ENCODE measurements at places on chromosomes 1 and 21.

- DNase-seq = no peak
Observed at GRCh38 chr1:168723000-168723399, 6.0 kb downstream of the DPT start.

DNA sequence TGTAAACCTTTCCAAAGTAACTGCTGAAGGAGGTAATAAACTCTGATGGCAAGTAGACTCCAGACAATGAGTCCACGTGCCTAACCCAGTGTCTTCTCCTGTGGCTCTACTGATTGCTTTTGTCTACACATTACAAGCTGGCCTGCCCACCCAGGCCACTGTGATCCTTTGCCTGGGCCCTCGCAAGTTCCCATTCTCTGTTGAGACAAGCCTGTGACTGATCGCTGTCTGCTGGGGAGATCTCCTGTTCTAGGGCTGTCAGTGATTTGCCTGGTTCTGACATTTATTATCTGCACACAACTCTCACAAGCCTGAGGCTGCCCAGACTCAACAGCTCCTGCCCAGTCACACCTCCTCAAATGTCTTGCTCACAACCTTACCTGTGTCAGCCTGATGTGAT is 81.4 kb downstream of the CYYR1 start:
- no peak for DNase-seq

DNA sequence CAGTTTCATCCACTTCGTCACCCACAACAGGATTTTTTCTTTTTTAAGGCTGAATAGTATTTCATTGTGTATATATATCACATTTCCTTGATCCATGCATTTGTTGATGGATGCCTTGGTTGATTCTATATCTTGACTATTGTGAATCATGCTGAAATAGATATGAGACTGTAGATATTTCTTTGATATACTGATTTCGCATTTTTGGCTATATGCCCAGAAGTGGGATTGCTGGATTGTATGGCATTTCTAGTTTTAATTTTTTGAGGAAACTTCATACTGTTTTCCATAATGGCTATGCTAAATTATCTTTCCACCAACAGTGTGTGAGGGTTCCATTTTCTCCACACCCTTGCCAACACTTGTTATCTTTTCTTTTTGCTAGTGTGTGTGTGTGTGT is 5.0 kb downstream of the GUCA2B start:
- DNase-seq = no peak

GRCh38 chr1:36516372-36517010 is 33.8 kb upstream of the CSF3R start:
- DNase-seq = peak; percentile 10

GRCh38 chr21:39315603-39316445 is 2.4 kb upstream of the BRWD1 start:
- no peak for DNase-seq

DNA sequence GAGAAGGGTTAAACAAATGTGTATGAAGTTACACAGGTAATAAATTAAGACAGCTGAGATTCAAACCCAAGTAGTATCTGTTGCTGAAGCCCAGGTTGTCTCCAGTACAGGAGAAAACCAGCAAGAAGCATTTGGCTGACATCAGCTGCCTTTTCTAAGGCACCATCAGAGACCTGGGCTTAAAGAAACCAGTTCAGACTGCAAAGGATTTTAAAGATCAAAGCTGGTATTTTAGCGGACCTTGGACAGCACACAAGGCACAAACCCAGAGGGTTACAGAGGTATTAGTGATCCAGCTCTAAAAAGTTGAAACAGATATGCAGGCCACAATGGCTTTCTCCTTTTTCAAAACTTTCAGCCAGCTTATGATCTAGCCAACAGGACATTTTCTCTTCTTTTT is 23.4 kb downstream of the BEND5 start:
- DNase-seq = no peak

DNA sequence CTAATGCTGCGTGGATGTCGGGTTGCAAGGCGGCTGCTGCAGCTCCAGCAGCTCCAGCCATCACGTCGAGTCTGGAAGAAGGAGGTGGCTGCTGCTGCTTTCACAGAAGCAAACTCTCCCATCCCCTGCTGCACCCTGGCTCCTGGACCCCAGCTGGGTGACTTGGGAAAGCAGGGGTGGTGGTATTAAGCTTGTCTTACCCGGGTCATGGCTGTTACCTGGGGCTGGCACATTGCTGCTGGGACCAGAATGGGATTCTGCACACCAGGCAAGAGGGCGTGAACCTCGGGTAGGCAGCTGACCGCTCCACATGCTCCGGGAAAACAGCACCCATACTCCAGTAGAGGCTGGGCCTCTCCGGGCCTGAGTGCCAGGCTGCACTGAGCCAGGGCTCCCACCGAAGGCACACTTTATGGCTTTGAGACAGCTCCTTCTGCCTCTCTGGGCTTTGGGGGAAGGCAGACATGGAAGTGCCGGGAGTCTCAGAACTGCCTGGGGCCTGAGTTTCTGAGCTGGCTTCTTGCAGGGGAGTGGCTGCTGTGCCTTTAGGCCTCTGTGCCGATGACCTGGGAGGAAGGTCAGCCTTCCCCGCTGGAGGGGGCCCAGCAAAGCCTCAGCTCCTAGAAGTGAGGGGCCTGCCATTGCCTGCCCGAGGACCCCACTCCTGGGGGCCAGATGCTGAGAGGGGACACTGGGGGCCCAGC is 1.2 kb downstream of the SMIM1 start:
- DNase-seq = no peak

DNA sequence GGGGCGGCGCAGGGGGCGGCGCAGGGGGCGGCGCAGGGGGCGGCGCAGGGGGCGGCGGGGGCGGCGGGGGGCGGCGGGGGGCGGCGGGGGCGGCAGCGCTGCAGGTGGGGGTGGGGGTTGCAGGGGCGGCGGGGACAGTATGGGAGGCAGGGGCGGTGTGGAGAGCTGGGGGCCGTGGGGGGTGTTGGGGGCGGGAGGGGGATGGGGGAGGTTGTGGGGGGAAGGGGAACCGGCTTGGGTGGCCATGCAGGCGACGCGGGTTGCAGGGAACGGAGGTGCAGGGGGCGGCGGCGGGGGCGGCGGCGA is 13.0 kb upstream of the SLC19A1 start:
- DNase-seq = no peak
